ENCODE measurements at places on chromosomes 2 and 18.
A peak's percentile ranks its signal among the peaks of the same experiment; 100 is the strongest.

DNA sequence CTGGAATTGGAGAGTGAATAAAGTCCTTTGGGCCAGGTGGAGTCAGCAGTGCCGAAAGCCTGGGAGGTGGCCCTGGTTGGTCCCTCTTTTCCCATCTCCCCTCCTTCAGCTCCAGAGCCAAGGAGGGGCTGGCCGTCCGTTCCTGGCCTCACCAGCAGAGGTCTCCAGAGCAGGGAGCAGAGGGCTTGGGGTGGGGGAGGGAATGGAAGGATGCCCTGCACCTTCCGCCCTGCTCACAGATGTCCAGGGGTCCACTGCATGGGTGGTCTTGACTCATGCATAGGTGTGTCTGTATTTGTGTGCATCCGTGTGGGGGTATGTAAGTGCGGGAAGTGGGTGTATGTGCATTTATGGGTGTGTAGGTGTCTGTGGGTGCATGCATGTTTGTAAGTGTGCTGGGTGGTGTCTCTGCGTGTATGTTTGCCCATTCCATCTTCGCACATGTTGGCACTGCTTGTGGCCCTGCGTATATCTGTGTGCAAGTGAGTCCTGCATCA lies 201.8 kb downstream of the ZFP36L2 start:
- DNase-seq = no peak

- no peak for DNase-seq
Measured at GRCh38 chr2:226850024-226850423, 14.2 kb downstream of the RHBDD1 start.

DNA sequence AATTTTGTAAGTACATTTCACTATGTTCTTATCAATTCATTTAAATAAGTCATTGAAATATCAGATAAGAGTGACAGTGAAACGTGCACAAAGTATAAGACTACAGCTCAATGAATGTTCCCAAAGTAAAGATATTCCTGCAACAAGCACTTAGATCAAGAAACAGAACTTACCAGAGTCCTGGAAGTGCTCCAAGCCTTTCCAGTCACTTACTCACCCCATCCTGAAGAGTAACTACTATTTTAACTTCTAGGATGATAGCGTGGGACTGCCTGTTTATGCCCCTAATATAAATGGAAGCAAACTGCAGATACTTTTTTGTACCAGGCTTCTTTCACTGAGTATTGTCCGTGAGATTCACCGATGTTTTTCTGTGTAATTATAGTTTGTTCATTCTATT lies 768.9 kb downstream of the SLC4A3 start:
- no peak for DNase-seq

- no peak for DNase-seq
Measured at GRCh38 chr2:128279009-128279408, 39.7 kb downstream of the HS6ST1 start.

DNA sequence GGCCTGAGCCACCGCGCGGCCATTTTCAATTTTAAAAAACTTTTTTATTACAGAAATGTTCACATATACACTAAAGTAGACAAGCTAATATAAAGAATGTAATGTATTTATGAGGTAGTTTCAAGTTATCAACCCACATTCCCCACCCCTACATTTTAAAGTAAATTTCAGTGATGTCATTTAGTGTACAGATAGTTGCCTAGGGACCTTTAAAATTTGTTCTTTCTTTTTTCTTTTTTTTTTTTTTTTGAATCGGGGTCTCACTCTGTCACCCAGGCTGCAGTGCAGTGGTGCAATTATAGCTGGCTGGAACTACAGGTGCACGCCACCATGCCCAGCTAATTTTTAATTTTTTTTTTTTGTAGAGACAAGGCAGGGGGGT lies 2.6 kb upstream of the LIMS1 start:
- DNase-seq = no peak

GRCh38 chr2:235960011-235960715 lies 208.0 kb downstream of the GBX2 start:
- no peak for DNase-seq

GRCh38 chr2:10159086-10159485 lies 36.5 kb downstream of the RRM2 start:
- DNase-seq = no peak

DNA sequence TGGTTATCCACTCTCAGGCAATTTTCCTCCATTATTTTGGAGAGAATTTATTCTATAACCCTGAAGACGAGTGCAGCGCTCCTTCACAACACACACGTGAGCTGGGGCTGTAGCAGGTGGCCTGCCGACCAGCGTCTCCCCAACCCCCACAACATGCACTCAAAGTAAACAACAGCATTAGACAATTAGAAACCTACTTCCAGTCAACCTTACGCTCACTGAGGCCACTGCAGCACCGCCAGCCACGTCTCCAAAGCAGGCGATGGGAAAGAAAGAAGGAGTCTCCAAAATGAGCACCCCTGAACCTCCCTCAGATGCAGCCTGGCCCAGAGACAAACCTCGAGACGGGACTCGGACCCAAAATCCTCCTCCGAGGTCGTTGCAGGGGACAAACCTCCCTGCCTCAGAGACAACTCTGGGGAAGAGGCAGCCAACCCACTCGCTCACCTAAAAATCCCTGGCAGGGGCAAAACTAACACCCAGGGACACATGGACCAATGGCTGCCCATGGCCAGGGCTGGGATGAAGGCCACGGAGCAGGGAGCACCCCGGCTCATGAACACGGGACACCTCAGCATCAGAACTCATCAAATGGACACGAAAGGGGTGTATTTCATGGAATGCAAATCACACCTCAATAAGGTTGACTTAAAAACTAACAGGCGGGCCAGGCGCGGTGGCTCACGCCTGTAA lies 2.6 kb downstream of the SLC66A2 start:
- DNase-seq = no peak

DNA sequence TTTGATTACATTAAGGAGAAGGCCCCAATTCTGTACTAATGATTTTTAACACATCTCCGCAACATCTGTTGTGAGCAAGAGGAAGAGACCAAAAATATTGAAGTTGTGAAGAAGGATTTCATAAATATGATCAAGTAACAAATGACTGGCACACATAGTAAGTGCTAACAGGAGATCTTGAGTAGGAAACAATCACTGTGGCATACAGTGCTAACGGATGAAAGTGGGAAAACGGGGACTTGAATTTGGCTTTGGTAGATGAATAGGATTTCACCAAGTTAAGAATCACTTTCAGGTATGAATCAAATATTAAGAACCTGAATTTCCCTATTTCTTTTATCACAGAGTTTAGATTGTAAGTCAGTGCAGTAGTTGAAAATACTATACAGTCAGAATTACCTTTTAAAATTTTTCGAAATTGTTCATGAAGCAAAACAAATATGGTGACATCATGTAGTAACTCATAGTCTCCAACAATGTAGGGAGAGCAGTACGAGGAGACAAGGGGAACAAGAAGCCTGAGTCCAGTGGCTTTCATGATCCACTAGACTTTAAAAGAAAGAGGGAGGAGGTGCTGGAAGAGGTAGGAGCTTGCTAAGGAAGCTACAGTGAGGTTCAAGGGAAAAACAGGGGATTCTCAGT lies 16.3 kb downstream of the CWC22 start:
- no peak for DNase-seq

- DNase-seq = no peak
Measured at GRCh38 chr2:133600266-133600928, 32.1 kb upstream of the NCKAP5 start.

- DNase-seq = no peak
Measured at GRCh38 chr2:178542569-178542968, 62.3 kb downstream of the PLEKHA3 start.

DNA sequence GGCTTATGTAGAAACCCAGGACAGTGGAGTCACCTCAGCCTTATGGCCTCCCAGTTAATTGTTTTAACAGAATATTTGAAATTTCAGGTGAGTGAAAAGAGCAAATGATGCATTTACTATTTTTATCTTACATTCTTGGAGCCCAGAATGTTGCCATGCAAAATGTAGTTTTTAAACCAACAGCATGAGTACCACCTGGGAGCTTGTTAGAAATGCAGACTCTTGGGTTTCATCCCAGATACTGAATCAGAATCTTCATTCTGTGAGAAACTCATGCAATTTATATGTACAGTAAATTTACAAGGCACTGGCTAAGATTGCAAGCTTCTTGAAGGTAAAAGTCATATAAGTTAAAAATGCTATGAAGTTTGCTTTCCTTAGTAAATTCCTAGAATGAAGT lies 654.5 kb upstream of the CDH2 start:
- DNase-seq = no peak

DNA sequence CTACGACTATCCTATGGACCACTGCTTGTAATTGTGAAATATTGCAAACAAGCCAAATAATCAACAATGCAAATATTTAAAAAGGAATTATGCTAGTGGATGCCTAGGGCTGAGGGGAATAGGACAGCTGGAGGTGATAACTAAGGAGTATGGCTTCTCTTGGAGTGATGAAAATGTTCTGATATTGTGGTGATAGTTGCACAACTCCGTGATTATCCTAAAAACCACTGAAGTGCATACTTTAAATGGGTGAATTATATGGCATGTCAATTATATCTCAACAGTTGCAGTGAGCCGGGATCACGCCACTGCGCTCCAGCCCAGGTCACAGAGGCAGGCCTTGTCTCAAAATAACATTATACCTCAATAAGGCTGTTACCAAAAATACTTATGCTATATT lies 125.1 kb upstream of the SH3BP4 start:
- no peak for DNase-seq

GRCh38 chr2:101341901-101342624 lies 33.6 kb upstream of the RNF149 start:
- DNase-seq = no peak

GRCh38 chr18:2425426-2426317 lies 145.6 kb downstream of the METTL4 start:
- no peak for DNase-seq

- no peak for DNase-seq
Measured at GRCh38 chr2:84137034-84137433, 322.0 kb downstream of the SUCLG1 start.

GRCh38 chr18:50297621-50298442 lies 10.3 kb upstream of the CXXC1 start:
- peak; percentile 32 for DNase-seq

DNA sequence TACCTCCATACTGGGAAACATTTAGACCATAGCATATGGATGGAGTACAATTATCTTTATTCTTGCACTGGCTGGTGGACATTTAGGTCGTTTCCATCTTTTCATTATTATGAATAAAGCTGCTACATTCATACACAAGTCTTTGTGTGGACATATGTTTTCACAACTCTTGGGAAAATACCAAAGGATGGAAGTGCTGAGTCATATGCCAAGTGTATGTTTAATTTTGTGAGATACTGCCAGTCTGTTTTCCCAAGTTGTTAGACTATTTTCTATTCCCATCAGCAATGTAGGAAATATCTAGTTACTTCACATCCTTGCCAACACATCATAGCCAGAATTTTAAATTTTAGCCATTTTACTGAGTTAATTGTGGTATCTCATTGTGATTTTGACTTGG lies 91.5 kb downstream of the GALNT13 start:
- DNase-seq = no peak

DNA sequence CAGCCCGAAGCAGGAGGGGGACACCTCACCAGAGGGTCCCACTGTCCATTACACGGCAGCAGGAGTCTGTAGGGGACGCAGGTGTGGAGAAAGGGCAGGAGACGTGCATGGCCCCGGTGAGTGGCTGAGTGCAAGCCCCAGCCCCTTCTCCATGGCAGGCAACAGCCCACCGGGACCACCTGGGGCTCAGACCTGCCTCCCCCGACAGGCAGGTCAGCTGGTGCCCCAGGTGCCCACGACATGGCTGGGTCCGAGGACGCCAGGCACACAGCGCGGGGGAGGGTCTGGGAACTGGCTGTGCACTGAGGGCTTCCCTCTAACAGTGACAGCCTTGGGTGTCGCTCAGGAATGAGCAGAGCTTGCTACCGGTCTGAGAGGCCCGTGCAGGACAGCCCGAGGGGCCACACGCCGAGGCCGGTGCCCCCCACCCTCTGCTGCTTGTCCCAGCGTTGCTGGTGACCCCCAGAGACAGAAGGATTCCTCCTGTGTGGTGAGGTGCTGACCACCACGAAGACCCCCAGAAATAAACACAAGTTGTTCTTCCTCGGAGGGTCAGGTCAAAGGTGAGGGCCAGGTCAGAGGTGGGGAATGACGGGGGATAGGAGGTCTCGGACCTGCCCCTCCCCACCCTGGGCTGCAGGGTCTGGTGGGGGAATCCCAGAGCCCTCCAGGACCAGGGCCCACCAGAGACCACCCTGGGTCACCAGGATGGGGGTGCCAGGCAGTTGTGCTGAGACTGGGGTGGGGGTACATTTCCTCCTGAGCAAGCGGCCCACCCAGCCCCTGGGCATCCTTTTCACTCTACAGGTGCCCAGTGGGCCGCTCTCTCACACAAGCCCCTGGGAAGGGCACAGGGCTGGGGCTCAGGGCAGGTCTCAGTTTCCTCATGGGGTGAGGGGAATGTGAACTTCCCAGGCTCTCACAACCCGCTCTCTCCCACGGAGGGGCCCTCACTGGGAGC lies 50.6 kb downstream of the SLC66A2 start:
- DNase-seq = no peak

- no peak for DNase-seq
Measured at GRCh38 chr2:181984814-181985631, 630 bp upstream of the PPP1R1C start.

DNA sequence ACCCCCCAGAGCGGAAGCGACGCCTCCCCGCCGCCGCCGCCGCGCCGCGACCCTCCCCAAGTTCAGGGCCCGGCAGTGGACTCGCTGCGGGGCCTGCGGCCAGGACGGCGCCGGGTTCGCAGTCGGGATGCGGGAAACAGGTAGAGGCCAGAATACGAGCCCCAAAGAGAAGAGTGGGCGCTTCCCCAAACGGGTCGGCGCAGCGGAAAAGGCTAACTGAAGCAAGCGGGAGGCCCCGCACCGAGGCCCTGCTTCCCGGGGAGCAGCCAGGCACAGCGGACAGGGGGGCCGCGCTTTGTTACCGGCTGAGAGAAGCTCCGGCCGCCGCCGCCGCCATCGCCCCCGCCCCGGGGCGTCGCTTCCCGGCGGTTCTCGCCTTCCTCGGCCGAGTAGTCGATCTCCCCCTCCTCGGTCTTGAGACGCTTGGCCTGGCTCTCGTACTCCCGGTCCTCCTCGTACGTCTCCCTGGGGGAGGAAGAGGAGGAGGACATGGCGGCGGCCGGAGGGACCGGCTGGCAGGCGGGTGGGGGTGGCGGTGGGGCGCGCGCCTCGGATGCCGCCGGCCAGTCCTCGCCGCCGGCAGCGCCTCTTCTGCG lies 494 bp downstream of the HNRNPLL start:
- no peak for DNase-seq

- no peak for DNase-seq
Measured at GRCh38 chr2:226556050-226556449, 243.6 kb downstream of the IRS1 start.

GRCh38 chr2:30237966-30238800 lies 6.8 kb downstream of the LBH start:
- DNase-seq = no peak

DNA sequence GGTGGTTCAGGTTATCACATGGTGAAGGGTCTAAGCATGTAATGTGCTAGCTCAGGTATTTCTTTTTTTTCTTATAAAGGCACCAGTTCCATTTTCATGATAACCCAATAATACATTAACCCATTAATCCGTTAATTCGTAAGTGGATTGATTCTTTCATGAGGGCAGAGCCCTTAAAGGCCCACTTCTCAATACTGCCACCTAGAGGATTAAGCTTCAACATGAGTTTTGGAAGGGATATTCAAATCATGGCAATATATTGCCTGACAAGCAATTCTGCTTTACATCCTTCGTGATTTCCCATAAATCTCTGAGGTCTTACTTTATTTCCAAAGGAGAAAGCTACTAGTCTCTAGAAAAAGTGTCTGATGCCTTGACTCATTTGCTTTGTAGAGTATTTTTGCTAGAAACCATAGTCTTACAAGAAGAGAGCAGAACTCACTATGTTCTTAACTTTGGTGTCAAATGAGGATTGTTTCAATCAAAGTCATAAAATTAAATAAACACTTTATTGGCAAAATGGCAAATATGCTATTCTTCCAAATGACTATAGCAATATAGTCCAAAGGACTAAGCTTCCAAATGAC lies 271.3 kb downstream of the KCNS3 start:
- DNase-seq = no peak

Measured in esophagus squamous epithelium (tissue), 5 donors.